T-helper 17 cell (primary cell): ENCODE measurements at places on chromosomes 11 and 22.

DNA sequence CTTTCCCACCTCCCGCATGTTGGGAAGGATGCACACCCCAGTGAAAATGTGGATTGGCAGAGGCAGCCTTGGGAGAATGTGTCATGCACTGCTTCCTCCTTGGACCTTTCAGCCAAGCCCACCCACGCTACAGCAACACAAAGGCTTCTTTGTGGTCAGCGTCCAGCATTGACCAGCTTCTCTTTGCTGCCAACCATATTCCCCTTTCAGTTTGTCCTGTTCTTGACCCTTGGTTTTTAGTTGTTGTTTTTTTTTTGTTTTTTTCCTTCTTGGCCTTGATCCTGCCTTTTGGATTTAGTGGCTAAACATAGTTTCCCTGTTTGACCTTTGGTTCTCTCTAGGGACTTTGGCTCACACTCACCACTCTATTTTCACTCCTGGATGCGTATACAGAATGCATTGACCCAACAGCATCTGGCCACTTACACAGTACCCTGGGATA is 573.6 kb downstream of the INSC start:
- no peak for DNase-seq

DNA sequence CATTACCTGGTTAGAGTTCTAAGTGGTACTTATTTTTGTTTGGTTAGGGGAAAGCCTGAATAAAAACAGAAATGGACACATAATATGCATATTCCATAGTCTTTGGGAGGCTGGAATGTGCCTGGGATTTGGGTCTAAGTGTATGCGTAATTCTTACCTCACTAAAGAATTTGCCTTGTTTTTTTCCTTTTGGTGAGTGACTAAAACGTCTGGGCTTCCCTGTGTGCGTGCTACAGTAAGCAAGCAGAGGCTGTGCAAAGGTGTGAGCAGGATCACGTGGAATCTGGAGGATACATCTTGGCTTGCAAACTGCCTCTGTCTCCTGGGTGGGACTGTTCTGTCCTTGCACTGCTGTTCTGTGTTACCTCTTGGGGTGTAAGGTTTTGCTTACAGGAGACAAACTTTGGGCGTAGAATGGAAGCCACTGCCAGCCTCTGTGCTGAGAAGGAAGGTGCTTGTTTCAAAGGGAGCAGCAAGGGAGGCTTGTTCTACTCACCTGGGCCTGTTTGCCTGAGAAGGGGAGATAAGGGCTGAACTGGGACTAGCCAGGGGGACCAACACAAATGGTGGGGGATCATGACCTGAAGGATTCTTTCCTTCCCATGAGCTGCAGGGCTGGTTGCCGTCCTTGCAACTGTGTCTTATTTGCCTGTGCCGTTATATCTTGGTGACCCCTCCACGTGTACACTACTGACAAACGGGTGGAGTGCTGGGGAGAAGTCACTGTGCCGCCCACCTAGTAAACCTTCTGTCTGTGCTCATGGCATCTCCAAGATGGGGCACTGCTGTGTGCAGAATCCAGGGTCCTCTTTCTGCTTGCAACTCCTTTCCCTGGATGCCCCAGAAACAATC is 4.5 kb downstream of the NEAT1 start:
- DNase-seq = no peak

DNA sequence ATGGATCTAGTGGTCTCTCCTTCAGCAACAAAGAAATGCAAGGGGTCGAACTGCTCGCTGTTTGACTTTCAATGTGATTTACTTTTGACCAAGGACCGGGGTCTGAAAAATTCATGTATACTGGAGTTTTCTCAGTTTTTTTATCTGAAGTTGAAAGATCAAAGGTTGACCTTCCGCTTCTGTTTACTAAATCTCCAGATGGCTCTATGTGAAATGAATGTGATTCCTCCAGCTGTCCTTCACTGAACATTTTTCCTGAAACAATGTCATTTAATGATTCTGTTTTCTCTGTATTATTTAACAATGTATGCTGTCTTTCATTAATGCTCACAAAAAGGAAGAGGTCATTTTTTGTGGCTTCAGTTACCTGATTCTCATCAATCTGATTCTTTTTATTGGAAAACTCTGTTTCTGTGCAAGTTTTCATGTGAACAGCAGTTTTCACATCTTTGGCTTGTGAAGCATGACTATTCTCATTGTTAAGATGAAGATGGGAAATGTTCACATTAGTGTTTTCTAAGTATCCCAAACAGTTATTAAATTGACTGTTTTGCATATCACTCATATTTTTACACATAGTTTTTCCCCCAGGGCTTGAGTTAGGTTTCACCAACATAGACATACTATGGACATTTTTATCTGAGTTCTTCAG is 30.0 kb downstream of the EIF3M start:
- no peak for DNase-seq

DNA sequence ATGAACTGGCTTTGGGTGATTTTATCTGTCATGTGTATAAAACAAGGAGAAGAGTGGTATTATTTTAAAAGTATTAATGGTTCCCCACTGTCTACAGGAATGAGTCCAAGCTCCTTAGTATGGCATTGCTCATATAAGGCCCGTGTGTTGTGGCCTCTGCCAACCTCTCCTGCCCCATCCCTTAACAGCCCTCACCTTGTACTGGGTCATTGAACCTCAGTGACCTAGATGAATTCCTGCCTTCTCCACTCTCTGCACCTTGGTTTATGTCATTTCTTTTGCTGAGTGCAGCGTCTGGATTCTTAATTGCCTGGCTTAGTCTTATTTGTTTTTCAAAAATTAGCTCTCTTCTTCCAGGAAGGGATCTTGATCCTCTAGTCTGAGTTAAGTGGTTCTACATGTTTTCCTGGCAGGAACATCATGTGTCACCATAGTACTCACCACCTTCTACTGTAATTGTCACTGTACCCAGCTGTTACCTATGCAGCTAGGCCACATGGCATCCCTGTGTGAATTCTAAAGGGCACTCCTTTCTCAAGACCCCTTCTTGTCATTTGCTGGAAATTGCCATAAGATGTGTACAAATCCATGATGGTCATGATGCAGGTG is 36.2 kb upstream of the POGLUT3 start:
- DNase-seq = no peak

GRCh38 chr11:115765803-115766239 is 261.6 kb upstream of the CADM1 start:
- no peak for DNase-seq

- DNase-seq = peak; percentile 70
These were observed 4.9 kb upstream of the CELSR1 start for GRCh38 chr22:46542011-46542985.

GRCh38 chr11:19311308-19312030 is 70.7 kb upstream of the E2F8 start:
- DNase-seq = no peak

DNA sequence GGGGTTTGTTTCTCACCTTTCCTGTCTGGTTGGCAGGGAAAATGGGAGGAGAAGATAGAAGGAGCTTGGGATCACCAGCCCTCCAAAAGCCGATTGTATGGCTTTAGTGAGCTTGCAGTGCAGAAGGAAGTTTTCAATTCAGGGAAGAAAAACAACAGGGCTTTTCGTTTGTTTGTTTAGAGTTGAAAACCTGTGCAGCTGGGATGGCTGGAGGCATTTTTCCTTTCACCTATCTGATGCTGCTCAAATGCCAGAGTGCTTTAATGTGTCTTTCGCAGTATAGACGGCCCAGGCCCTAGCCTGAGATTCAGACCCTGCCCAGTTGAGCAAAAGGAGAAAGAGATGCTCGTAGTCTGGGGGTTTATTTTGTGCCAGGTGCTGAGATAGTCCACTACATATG is 87.9 kb downstream of the INSC start:
- DNase-seq = no peak

- no peak for DNase-seq
These were observed 50.3 kb downstream of the CADM1 start for GRCh38 chr11:115453693-115454490.
